Activated CD4-positive, alpha-beta memory T cell treated with anti-CD3 and anti-CD28 coated beads for 36 hours (primary cell): ENCODE measurements at places on chromosomes 3 and 15. TPM values are rescaled to one million over a fixed set of nuclear protein-coding genes. Genes with fewer than 3 reads are reported as not detected.

Gene MRPL3
- total RNA-seq: 146 TPM

Gene SAMMSON
- not detected for total RNA-seq

Gene GABRA5
- total RNA-seq: not detected

Gene DZIP1L
- not detected for total RNA-seq

- DNase-seq: no peak
Measured at GRCh38 chr3:9098716-9099675, 135.7 kb upstream of the RAD18 start.

- no peak for DNase-seq
Measured at GRCh38 chr15:77069521-77070121, 1.3 kb downstream of the TSPAN3 start.

GRCh38 chr3:48226939-48227338 is 3.6 kb downstream of the CAMP start:
- DNase-seq: no peak

- DNase-seq: no peak
Measured at GRCh38 chr3:48278884-48279559, 38.1 kb downstream of the ZNF589 start.

DNA sequence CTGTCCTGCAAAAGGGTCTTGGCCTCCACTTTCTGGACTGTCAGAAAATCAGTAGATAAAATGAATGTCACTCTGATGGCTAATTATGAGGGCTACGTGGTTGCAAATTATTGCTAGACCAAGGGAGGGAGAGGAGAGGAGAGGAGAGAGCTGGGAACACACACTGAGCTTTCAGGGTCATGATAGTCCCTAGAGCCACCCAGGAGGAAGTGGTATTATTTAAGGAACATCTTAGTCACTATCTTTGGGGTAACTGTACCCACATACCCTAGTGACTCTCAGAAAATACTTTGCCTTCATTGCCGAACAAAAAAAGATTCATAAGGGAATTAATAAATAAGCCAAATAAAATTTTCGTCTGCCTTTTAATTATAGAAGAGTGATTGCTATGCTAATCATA is 642.3 kb upstream of the CFAP20DC start:
- DNase-seq: no peak

- DNase-seq: no peak
Measured at GRCh38 chr3:120678984-120679383, 3.1 kb downstream of the HGD start.

DNA sequence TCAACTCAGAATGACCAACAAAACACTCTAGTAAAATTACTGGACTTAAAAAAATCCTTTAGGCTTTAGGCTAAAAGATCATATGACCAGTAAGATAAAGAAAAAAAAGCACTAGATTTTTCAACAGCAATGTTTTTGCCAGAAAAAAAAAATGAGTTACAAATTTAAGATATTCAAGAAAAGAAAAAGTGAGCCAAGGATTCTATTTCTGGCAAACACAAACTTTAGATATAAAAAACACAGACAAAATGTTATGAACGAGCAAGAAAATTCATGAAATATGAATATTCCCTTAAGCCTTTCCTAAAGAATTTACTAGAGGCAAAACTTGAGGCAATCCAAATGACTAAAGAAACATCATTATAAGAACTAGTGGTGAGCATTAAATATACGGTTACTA is 8.6 kb downstream of the GOLGB1 start:
- DNase-seq: no peak

GRCh38 chr3:146491303-146491702 is 21.9 kb upstream of the PLSCR2 start:
- DNase-seq: no peak

DNA sequence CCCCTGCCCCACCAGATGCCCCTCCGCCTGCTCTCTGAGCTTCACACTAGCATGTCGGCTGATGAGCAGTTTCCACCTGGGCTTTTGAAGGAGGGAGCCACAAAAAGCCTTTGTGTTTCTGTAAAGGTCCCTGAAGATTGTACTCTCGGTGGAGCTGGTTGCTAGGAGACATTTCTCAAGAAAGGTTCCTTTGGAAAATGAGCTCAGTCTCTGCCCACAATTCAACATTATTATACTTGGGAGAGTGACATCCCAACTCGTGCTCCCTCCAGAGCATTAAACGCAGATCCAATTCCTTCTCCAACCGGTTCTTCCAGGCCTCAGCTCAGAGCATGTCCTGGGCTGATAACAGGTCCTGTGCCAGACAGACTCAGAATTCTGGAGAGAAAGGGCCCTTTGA is 26.8 kb upstream of the FAM107A start:
- no peak for DNase-seq

DNA sequence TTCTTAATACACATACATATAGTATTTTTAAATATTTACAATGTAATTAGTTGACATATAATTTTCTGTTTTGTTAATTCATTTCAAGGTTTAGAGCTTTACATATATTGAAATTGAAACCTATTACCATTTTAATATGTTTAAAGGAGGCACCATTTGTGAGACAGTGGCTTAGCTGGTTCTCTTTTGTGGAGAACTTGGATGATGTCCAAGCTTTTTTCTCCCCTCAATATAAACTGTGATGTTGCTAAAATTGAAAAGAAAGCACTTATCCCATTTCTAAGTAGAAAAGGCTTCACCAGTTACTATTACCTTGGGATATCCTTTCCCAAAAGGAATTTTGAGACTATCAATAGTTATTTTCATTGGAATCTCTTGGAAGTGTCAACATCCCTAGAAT is 707.2 kb downstream of the NTRK3 start:
- no peak for DNase-seq

GRCh38 chr15:76585576-76585897 is 249.0 kb downstream of the ISL2 start:
- DNase-seq: no peak

GRCh38 chr15:91685436-91685835 is 168.1 kb upstream of the SLCO3A1 start:
- no peak for DNase-seq
